ENCODE measurements at places on chromosomes 7 and 10. TPM values are rescaled to one million over a fixed set of nuclear protein-coding genes. Genes with fewer than 3 reads are reported as not detected.
A peak's percentile ranks its signal among the peaks of the same experiment; 100 is the strongest.

- no peak for DNase-seq
These were observed 11.7 kb downstream of the PLAC9 start for GRCh38 chr10:80144067-80144695.

TRIM74 gene
- not detected for total RNA-seq

GRCh38 chr7:31052841-31053601, 913 bp downstream of the ADCYAP1R1 start:
- DNase-seq, result no peak

- DNase-seq, result no peak
These were observed 50.0 kb upstream of the BET1 start for GRCh38 chr7:94054130-94054529.

CNPY1 gene
- not detected for total RNA-seq

GPRIN2 gene
- 9.1 TPM for total RNA-seq

PRLHR gene
- total RNA-seq, result not detected

DNA sequence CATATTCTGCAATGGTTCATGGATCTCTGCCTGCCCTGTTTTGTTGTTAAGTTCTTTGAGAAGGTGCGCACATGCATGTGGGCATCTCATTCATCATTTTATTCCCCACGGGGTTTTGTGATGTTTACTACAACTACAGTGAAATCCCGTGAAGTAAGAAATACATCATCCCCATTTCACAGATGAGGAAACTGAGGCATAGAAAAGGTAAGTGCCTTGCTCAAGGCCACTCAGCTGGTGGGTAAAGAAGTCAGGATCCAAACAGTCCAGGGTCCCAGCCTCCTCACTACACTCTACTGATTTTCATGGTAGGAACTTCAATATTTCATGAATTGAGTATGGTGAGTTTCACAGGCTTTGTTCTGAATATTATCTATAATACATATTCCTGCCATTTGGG, 72.6 kb downstream of the CYP26A1 start:
- DNase-seq, result no peak

DNA sequence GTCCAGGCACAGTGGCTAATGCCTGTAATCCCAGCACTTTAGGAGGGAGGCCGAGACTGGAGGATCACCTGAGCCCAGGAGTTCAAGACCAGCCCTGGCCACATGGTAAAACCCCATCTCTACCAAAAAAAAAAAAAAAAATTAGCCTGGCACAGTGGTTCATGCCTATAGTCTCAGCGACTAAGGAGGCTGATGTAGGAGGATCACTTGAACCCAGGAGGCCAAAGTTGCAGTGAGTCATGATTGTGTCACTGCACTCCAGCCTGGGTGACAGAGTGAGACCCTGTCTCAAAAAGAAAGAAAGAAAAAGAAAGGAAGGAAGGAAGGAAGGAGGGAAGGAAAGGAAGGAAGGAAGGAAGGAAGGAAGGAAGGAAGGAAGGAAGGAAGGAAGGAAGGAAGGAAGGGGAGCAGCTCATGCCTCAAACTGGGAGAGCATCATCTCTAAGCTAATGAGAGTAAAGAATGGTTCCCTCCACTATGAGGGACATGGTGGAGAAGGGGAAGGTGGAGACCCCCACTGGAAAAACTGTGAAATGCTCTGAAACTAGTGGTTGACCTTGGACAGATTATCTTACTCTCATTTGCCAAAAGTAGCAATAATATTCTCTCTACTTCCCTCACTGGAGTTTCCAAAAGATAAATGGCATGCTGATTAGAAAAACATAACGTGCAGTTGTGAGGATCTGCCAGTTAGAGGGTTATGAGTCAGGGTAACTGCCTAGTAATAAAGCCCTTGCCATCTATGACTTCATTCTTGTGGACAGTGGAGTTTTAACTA, 16.8 kb downstream of the GIMAP5 start:
- DNase-seq, result no peak

DNA sequence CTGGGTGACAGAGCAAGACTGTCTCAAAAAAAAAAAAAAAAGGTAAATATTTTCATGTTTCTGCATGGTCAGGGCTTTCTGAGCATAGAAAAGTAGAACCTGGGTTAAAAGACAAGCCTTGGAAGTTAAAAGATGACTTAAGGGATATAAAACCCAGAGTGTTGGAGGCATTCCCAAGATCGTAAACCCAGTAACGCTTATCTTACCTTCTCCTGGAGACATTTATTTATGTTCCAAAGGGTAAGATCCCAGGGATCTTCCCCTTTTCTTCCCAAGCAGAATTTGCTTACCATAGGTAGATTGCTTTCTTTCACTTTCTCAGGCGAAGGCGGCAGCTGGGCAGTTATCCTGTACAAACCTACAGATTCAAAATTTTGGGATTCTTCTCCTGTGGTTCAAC, 22.2 kb downstream of the SUGCT start:
- no peak for DNase-seq

PNLIPRP1 gene
- not detected for total RNA-seq

CCDC3 gene
- total RNA-seq, result 0.14 TPM

GRCh38 chr7:1602386-1602785, 32.6 kb upstream of the PSMG3 start:
- DNase-seq, result no peak

- no peak for DNase-seq
These were observed 32.1 kb upstream of the HECTD2 start for GRCh38 chr10:91378061-91378460.

- DNase-seq, result no peak
These were observed 63.4 kb downstream of the CSGALNACT2 start for GRCh38 chr10:43201545-43202131.

ODAD2 gene
- 1.7 TPM for total RNA-seq

DNA sequence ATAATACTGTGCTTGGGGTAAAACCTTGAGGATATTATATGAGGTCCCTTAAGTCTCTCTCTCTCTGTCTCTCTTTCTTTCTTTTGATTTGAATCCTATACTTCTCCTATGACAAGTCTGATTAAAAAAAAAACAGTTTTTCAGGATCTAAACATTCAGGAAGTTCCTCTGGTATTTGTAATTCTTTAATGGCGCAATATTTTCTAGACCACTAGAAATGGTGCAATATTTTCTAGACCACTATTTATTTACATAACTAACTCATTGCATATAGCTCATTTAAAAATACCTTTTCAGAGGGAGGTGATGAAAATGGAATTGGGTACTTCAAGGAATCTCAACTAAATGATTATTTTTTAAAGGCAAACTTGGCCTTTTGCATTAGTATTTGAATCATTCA, 1235.3 kb downstream of the GATA3 start:
- DNase-seq, result no peak

GNAT3 gene
- not detected for total RNA-seq

DNA sequence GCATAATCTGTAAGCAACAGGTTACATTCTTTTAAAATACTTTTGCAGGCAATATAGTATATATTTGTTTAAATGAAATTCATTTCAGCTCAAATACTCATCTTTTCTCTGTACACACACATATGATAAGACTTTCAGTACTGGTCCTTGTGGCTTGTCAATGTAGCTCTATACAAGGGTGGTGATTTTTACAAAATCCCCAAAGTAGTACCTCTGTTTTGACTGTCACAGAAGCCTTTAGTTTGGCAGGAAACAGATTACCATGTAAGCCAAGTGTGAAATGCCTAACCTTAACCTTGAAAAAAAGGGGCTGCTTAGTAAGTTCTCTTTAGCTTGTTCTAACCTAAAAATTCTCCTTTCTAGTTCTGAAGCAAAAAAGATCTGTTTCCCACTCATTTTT, 87.9 kb downstream of the KCND2 start:
- DNase-seq, result no peak

ACTR3C gene
- 22.1 TPM for total RNA-seq

DNA sequence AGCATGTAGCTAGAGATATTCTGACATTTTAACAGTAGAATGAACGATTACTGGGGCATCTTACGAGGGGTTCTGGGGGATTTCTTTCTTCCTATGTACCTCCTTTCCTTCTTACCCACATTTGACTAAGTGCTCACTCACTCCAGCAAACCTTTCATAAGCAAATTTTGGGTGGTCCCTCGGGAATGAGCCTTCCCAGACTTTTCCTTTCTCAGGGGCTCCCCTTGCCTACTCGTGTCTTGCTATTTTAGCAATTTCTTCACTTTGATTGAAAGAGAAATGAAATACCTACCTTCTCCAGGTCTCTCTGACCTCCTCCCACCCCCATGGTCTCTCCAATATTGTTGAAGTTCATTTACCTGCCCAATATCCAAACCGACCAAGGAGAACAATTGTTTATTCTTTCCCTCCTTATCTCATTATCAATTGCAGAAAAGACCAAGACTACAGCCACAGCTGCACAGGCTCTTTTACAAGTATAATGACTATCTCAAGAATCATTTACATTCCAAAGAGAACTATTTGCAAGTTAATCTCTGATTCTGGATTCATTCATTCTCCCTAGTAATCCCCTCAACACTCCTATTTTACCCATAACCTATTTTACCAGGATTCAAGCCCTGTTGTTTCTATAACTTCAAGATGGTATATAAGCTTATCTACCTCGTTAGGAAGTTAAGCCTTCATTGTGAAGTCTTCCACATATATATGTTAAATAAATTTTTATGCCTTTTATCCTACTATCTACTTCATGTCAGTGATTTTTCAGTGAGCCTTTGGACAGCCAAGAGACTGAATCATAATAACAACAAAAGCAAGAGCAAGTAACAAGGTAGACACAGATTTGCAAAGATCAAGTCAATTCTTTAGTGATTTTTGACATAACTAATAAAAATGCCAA, 480.6 kb downstream of the IPMK start:
- DNase-seq, result no peak

GHRHR gene
- not detected for total RNA-seq

DNA sequence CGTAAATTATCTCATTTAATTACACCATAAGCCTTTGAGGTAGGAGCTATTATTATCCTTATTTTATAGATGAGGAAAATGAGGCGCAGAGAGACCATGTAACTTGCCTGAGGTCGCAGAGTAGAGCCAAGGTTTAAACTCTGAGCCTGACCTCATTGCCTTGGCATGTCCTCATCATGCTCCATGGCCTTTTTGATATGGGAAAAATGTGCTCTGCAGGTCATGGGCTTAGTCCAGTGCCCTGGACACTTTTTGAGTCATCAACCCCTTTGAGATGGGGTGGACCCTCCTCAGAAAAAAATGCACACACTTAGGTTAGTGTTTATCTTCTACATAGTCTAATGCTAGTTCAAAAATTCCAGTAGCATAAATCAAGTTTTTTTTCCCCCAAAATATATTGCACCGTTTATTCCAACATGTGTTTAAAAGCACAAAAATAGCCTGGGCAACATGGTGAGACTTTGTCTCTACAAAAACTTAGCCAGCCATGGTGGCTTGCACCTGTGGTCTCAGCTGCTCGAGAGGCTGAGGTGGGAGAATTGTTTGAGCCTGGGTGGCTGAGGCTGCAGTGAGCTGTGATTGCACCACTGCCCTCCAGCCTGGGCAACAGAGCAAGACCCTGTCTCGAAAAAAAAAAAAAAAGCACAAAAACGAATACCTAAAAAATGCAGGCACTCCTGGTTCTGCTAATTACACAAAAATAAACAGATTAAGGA, 28.6 kb upstream of the TMEM178B start:
- DNase-seq, result peak; percentile 95

DNA sequence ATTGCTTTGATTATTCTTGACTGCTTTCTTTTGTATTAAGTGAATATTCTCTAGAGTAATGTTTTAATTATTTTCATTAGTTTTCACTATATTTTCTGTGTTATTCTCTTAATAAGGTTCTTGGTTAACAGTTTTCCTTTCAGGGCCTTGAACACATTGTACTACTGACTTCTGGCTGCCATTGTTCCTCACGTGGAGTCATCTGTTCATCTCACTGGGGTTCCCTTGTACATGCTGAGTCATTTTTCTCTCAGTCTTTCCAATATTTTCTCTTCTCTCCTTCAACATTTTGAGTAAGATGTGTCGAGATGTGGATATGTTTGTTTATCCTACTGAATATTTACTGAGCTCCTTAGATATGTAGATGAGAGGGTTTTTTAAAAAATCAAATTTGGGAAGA, 400.7 kb downstream of the TCERG1L start:
- DNase-seq, result no peak

GRCh38 chr10:100579261-100580090, 43.7 kb downstream of the HIF1AN start:
- no peak for DNase-seq

OPN4 gene
- not detected for total RNA-seq

DNA sequence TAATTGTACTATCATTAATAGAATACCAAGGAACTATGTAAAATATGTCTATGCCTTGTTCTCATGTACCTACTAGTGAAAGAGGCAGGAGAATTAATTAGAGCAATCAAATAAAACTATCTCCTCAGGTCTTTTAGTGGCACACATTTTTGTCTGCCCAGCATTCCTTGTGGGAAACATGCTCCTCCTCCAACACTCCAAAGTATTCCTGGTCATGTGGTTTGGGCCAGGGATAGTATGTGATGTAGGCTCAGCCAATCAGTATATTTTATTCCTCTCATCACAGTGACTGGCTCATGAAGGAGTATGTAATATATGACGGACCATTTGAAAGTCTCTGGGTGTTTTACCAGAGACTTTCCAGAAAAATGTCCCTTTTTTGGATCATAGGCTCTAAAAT, 16.7 kb upstream of the SYPL1 start:
- DNase-seq, result no peak

- no peak for DNase-seq
These were observed 3.4 kb downstream of the TMEM209 start for GRCh38 chr7:130201796-130202195.

GRCh38 chr7:101927802-101928201, 110.4 kb downstream of the CUX1 start:
- no peak for DNase-seq

DNA sequence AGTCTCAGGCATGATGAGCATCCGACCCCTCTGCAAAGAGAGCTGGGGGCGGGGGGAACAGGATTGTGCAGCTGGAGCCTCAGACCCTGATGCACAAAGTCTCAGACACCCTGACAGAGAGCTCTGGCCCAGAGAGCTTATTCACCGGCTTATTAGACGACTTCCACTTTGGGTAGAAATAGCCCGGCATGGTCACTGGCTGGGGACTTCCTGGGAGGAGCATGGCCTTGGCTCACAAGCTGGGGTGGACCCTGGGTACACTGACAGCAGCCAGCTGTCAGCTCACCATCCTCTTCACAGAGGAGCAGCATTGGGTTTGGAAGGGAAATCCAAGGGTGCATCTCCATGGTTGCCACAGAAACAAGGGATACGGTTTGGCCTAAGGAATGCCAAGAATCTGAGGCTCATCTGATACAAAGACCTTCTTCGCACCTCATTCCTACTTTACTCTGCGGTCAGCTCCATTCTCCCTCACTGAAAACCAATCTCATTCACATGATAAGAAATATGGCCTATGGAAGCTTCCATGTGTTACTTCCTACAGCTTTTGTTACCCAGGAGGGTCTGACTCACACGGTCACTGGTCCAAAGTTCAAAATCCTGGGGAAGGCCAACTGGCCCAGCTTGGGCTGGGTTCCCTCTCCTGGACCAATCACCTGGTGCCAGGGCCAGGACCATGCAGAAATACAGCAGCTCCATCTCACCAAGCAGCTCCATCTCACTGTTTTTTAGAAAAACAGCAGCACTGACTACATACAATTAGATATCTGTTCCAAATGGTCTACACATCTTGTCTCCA, 25.1 kb downstream of the ZNF467 start:
- no peak for DNase-seq

DNA sequence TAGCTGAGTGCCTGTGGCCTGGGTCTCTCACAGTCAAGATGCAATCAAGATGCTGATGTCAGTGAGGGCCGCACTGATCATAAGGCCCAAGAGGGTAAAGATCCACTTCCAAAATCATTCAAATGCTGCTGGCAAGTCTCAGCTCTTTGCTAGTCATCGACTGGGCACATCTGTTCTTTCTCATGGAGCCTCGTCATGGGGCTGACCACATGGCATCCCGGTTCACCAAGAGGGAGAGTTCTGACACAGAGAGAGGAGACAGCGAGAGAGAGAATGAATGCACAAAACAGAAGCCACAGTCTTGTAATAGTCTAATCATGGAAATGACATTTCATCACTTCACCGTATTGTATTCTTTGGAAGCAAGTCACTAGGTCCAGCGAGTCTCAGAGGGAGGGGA, 1067.5 kb upstream of the C7orf33 start:
- no peak for DNase-seq

EFCAB10 gene
- not detected for total RNA-seq
